GM12892 (cell line): ENCODE measurements at places on chromosomes 3 and 15.

DNA sequence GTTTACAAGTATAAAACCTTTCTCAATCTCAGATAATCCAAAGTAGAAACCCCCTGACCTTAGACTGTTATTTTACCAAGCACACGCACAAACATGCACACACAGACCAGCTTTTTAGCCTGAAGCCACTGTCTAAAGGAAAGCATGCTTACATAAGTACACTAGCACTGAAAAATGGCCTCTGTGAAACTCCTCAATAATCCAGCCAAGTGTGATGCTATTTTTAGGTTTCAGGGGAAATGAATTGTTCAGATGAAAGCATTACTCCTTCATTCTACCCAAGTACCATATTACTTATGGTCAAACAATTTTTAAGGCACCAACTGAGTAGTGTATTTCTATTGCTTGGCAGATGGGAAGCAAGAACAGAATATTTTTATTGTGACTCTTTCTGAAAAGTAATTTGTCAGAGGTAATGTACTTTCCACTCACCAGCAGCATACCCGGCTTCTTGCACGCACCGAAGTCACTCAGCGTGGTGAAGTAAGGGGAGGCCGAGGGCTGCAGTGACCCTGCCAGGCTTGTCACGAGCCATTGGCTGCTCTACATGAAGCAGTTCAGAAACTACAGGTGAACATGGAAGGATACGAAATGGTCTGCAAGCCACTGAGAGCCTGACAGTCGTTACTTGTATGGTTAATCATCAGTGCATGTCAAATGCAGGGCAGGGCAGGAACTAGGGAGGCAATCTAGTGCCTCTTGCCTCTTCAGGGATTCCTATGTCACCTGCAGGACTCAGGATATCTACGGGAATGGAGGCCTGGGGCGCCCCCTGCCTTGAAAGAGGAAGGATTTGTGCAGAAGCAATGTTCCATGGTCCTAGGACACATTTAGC is 106.7 kb downstream of the GABRB3 start:
- DNase-seq = no peak

DNA sequence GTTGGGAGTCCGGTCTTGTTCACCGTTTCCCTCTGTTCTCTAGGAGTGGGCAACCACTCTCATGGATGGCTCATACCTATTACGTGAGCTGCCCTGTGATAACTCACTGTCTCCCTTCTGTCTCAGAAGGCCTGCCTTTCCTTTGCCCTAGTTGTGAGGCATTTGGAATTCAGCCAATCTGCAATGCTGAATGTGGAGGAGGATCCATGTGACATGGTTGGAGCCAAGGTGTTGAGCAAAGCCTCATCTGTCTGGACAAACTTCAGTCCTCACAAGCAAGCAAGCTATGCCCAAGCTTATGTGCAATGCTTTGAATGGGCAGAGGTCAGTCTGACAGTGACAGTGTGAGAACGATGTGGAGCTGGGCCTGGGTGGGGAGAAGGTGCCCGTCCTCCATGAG is 37.8 kb upstream of the ATP10A start:
- no peak for DNase-seq

- peak; percentile 14 for DNase-seq
Measured at GRCh38 chr3:42702066-42702951, at the start of gene HHATL. HHATL (minus strand) TSS chr3:42702798; CDS start chr3:42700826, 1,972 bp downstream.

GRCh38 chr3:81468391-81468790 is 293.1 kb downstream of the GBE1 start:
- DNase-seq = no peak

- DNase-seq = no peak
Measured at GRCh38 chr15:89972085-89972484, 29.0 kb upstream of the ZNF710 start.

GRCh38 chr3:119257654-119258410 is 17.2 kb upstream of the B4GALT4 start:
- DNase-seq = no peak

- no peak for DNase-seq
Measured at GRCh38 chr3:149393345-149394160, 16.1 kb upstream of the TM4SF1 start.

DNA sequence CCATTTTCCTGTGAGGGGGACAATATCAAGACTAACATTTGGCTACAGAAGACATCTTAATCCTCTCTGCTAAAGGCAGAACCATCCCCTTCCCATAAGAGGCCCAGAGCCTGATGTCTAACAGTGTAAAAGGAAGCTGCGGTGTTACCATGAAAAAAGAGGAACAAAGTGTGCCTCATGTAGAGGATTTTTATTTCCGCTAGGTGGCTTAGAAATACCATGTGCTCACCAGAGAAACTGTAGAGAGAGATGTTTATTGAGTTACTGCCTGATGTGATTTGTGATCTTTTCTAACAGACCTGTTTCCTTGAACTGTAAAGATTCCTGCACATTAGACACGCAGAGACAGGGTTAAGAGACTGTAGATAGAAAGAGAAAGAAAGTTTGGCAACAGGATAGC is 22.0 kb downstream of the OR5H15 start:
- no peak for DNase-seq

GRCh38 chr3:65953301-65953812 is 85.4 kb downstream of the MAGI1 start:
- DNase-seq = no peak

- DNase-seq = no peak
Measured at GRCh38 chr3:159605776-159606175, 382.9 kb upstream of the IL12A start.

- no peak for DNase-seq
Measured at GRCh38 chr3:181558870-181559269, 152.9 kb upstream of the SOX2 start.

DNA sequence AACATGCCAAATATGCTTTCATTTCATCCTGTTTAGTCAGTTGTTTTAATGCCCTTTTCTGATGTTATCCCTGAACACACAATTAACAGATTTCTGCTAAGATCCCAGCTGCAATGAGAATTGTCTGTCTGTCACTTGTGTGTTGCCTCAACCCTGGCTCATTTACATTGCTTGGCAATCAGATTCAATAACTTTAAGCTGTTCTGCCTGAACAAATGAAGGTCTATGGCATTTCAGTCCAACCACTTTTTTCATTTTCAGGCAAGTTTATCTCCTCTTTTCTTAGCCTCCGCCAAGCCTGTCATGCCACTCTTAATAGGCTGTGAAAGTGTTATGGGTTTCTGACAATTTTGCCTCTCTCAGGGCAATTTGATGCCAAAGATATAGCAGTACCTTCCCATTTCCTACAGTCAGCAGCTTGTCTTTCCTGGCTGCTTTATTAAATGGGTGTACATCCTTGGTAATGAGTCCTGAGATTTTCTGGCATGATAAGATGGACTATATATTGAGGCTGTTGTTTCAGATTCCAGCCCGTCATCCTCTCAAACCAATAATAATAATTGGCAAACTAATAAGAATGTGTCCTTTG is 68.7 kb upstream of the ADAMTS9 start:
- no peak for DNase-seq

- no peak for DNase-seq
Measured at GRCh38 chr3:20042331-20042730, 2.1 kb downstream of the KAT2B start.

GRCh38 chr15:95296643-95297042 is 1033.9 kb upstream of the NR2F2 start:
- no peak for DNase-seq

GRCh38 chr15:61857169-61857829 is 202.9 kb downstream of the VPS13C start:
- no peak for DNase-seq

DNA sequence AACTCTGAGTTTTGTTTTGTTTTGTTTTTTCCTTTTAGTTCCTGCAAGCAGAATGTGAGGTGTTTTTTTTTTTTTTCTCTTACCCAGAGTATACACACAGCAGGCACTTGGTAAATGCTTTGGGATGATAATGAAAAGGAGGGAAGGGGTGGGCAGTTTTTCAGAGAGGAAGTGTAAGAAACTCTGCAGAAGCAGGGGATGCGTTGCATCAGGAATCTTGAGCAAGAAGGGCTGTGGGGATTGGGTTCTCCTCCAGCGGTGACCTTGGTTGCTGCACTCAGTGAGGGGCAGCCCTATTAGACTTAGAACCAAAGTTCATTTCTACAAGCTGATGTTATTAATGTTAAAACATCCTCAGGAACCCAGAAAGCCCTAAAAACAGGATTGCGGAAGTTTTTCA is 32.2 kb upstream of the TMEM158 start:
- DNase-seq = no peak

GRCh38 chr3:182618085-182618732 is 175.1 kb upstream of the ATP11B start:
- DNase-seq = no peak

DNA sequence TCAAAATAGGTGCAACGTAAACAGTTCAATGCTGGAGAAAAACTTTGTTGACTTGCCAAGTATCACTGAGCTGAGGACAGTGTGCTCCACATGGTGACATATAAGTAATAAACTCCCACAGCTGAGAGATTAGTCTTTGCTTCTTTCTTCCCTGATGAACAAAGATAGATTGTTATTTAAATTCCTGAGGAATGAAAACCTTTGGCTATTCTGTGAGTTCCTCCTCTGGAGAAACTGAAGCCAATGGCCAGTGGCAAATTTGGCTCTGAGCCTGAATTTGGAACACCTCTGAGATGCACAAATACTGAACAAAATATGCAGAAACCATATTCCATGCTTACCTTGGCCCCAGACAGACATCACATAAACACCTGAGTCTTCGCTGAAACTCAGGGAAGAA is 63.3 kb downstream of the RPL22L1 start:
- no peak for DNase-seq

- no peak for DNase-seq
Measured at GRCh38 chr15:83322061-83322460, 37.6 kb upstream of the BNC1 start.

DNA sequence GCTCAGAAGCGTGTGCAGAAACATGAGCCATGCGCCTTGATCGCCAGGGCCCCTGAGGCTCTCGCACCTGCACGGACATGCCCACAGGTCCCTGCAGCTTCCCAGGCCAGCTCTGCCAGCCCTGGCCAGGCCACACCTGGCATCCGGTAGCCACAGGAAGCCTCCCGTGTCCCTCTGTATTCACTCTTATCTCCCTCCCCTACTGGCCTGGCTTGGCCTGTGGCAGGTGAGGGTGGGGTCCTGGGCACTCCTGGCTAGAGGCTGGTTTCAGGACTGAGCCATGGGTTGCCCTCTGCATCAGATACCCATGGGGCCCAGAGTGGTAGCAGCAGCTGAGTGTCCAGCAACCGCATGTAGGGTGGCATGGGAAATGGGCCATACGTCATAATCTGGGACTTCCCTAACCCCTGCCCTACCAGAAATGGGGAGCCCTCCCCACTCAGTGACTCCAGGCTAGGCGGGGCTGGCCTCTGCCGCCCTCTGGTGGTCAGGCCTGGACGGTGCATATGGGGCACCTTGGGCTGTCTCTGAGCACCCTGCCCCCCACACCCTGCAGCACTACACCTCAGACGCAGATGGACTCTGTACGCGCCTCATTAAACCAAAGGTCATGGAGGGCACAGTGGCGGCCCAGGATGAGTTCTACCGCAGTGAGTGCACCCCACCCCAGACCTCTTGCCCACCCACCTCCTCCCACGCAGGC is 12.6 kb upstream of the LMAN1L start:
- DNase-seq = peak; percentile 98

GRCh38 chr15:94231723-94232468 is 535 bp downstream of the MCTP2 start:
- no peak for DNase-seq

GRCh38 chr15:70240082-70240481 is 142.4 kb upstream of the TLE3 start:
- no peak for DNase-seq

DNA sequence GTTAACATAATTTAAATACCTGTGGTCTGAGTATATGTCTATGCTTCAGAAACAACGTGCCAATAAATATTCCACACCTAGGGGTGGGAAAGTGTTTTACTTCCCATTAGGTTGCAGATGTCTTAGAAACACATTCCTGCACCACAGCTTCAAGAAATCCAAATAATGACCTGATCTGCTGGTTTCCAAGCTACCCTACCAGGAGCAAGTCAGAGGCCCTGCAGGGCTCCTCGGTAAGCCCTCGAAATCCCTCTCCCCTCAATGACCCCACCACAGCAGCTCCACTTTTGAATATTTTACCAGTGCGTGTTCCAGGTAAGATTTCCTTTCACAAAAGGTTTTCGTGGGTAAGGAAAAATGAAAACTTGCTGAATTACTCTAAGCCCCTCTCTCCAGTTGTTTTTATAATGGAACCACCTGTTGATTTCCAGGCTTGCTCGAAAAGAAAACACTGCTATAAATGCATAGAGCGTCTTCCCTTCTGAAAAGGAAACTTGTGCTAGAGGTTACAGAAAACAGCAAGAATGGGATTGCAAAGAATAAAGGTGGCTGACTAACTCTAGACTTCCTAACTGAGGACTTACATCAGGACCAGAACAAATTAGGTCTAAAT is 12.6 kb downstream of the IL12A start:
- no peak for DNase-seq

- no peak for DNase-seq
Measured at GRCh38 chr3:42742259-42742658, 30.8 kb downstream of the CCDC13 start.

GRCh38 chr15:34588046-34588674 is 4.7 kb upstream of the GOLGA8B start:
- DNase-seq = no peak

DNA sequence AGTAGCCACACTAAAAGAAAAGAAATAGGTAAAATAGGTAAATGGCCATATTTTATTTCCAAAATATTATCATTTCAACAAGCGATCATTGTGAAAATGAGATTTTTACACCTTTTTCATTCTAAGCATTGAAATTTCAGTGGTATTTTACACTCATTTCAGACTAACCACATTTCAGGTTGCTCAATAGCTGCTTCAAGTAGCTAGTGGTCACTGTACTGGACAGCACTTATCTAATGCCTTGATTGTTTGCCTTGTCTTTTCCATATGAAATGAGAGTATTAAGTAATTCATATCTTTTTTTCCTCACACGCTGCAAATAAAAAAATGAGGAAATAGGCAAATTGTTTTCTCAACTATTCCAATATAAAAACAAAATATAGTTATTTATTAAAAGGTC is 332.8 kb downstream of the NLGN1 start:
- DNase-seq = no peak

DNA sequence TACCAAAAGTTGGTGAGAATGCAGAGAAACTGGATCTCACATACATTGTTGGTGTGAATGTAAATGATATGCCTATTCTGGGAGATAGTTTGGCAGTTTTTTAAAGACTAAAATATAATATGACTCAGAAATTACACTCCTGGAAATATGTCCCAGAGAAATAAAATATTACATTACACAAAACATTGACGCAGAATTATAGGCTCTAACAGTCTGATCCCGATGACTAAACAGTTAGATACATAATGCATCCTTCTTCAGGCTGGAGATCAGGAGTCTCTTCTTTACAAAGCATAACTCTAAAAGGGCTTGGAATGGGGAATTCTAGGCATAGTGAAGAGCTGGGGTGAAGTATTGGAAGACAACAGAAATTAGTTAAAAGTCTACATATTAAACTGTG is 586.2 kb upstream of the NECTIN3 start:
- no peak for DNase-seq

- no peak for DNase-seq
Measured at GRCh38 chr3:47436180-47436579, 39.6 kb downstream of the SCAP start.

DNA sequence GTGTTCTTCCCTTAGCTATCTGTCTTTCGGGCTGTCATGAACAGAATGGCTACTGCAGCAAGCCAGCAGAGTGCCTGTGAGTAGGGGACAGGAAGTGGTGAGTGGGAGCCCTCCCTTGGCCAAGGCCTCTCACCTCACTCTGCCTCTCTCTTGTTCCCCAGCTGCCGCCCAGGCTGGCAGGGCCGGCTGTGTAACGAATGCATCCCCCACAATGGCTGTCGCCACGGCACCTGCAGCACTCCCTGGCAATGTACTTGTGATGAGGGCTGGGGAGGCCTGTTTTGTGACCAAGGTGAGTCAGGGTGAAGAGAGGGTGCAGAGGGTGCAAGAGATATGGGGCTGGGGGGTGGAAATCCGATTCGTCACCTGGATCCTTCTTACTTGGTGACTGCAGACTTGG is 3.0 kb downstream of the DLL4 start:
- no peak for DNase-seq
